ENCODE measurements at places on chromosomes 1 and 21.
A peak's percentile ranks its signal among the peaks of the same experiment; 100 is the strongest.

DNA sequence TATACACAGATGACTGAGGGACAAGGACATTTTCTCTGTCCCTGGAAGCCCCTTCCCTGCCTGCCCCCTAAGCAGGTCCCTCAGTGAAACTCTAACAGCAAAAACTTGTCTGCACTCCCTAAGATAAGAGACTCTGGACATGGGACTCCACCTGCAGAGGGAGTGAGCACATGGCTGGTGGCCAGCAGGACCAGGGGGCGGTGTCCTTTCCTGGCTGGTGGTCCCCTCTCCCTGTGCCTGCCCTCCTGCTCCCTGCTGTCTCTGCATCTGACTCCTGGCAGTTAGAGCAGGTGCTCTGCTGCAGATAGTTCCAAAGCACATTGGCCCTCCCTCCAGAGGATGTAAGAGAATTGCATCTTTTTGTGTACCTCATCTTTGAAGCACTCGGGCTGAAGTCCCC lies 215.5 kb downstream of the GRIK3 start:
- no peak for DNase-seq

DNA sequence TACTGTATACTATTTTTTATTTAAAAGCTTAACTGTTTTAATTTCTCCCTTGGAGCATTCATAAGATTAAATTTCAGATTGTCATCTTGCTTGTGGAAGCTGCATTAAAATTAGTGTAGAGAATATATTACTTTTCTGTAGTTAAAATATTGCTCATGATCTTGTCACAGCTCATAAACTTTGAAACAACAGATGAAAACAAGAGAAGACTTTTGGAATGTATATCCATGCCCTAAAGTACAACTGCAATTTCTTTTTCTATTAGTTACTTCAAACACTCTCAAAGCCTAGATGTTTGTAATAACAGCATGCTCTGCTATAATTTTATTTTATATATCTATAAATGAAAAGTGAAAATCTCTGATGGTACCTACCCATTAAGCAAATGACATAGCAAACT lies 155.9 kb downstream of the COL11A1 start:
- no peak for DNase-seq

DNA sequence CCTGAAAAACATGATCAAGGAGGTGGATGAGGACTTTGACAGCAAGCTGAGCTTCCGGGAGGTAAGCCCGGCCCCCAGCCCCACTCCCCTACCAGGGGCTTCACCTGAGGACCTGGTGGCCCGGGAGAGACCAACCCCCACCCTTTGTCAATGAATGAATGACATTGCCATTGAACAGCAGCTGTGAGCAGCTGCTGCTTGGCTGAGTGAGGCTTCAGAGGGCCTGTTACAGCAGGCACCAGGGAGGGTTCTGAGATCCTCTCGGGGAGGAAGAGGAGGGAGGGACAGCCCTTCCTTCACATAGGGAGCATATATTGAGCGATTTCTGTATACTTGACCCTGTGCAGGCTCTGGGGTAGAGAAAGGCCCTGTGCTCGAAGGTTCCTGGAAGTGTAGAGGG lies 12.3 kb upstream of the CTRC start:
- DNase-seq, result no peak

GRCh38 chr1:42479621-42480020 lies 16.5 kb downstream of the CCDC30 start:
- no peak for DNase-seq

DNA sequence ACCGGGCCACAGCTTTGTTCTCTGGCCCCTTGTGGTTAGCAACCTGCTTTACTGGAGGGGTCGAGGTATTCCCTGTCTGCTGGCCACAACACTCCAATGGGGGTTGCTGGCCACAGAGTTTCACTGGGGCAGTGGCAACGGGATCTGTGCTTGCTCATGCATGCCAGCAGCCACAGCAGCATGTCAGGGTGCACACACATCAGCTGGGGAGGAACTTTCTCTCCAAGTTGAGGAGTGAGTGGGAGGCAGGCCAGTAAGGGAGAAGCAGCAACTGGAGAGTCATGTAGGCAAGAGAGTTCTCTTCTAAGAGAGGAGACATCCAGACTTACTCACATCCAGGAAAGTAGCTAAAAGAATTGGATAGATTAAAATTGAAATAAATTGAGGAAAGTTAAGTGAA lies 38.0 kb downstream of the SAMD13 start:
- DNase-seq, result no peak

DNA sequence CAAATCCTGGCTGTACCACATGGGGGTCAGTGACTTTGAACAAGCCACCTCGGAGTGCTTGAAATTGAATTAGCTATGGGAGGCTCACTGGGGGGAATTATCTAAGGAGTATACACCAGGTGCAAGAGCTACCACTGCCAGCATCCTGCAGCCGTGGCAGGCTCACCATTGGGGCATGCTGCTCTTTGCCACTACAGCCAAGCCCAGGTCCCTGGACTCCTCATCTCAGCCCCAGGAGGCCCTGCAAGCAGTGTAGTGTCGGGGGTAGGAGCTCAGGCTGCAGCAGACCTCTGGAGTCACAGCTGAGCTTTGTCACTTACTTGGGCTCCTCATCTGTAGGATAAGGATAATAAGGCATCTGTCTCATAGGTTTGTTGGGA lies 35.3 kb downstream of the ACOT11 start:
- DNase-seq, result no peak

GRCh38 chr1:171173069-171173468 lies 12.0 kb upstream of the FMO2 start:
- no peak for DNase-seq

DNA sequence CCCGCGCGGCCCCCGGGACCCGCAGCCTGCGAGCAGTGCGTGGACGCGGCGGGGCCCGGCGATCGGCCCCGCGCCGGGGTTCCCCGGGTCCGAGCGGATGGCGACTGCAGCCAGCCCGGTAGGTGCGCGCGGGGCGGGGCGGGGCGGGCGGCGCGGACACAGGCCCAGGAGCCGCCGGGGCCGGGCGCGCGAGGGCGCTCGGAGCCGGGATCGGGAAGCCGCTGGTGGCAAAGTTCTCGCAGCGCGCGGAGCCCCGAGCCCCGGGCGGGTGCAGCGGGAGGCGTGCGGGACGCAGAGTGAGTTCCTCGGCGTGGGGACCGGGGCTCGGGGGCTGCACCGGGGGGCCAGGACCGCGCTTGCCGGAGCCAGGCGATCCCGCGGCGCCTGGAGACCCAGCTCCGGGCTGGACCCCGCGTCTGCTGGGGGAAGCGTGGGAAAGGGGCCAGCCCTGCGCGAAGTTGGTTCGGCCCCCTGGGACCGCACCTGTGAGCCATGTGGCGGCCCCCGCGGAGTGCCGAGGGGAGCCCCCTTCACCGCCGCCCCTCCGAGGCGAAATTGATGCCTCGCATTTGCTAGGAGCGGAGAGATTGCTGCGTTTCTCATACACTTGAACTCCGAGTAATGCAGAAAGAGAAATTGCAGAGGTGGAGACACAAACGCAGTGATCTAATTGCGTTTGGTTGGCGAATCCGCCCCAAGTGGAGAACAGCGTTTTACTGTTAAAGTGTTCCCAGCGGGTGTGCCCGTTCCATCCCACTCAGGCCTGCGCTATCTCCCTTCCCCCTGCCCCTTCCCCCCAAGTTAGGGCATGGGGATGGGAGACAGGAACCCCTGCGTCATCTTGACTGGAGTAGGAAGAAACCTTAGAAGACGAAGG lies 228.9 kb upstream of the TMEM51 start:
- DNase-seq, result peak; percentile 68

DNA sequence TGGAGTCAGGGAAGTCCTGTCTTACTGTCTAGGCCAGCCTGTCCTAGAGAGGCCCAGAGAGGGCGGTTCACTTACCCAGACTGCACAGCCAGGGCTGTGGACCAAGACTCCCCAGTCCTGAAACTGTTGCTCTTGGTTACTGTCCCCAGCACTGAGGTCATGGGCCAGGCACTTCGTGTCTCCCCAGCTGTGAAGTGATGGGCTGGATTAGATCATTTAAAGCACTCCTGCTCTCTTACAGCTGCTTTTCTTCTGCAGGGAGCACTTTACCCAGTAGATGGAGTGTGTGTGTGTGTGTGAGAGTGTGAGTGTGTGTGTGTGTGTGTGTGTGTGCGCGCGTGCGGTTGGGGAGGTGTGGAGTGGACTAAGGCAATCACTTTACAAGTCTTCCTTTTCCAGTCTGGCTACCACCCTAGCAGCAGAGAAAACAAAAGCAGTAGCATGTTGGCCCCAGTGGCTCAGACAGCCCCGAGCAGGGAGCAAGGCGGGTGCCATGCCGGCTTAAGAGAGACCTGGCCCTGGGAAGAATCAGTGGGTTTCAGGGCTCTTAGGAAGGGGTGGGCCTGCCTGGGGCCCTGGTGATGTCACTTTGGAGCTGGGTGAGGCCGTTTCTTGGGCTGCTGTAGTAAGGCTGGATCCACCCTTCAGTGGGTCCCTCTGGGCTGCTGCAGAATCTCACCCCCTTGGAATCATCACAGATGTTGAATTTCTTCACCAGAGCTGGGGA lies 2.4 kb downstream of the SPSB1 start:
- DNase-seq, result peak; percentile 80

DNA sequence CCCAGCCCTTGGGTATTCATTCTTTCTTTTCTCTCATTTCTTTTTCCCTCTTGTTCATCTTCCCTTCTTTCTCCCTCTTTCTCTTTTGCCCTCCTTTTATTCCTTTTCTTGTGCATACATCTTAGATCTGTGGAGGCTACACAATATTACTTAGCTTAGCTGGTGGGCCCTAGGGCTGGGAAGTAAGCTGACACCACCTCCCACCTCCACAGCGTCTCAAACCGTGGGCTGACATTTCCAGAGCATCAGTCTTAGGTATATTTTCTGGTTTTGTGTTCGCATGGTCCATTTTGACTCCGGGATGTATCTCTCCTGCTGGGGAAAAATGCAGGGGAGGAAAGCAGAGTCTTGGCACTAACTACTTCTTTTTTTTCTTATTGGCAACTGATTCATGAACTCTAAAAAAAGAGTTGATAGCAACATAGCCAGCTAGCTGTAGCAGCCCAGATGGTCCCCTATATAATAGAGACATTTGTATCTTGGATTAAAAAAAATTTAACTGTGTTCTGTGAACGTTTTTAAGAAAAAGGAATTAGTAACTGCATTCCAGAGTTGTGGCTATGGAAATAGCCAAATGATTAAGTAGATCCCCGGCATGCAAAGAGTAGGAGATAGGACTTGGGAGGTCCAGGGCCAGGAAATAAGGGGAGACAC lies 15.5 kb downstream of the CNIH3 start:
- DNase-seq, result no peak

GRCh38 chr1:38487396-38487795 lies 372.2 kb downstream of the RRAGC start:
- DNase-seq, result no peak

DNA sequence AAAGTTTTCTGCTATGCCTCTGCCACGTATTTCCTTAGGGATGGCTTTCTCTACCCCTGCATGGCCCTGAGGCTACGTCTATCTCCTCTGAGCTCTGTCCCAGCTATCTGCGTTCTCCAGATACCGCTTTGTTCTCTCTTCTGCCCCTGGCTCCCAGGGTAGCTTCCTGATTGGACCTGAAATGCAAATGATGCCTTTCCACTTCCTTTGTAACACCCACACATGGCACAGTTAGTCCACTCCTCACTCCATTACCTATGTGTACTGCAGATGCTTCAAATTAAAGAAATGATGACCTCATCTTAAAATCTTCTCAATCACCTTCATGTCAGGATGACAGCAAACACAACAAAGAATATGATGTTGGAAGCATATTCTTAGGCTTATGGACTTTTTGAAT lies 138.6 kb upstream of the POGK start:
- no peak for DNase-seq

DNA sequence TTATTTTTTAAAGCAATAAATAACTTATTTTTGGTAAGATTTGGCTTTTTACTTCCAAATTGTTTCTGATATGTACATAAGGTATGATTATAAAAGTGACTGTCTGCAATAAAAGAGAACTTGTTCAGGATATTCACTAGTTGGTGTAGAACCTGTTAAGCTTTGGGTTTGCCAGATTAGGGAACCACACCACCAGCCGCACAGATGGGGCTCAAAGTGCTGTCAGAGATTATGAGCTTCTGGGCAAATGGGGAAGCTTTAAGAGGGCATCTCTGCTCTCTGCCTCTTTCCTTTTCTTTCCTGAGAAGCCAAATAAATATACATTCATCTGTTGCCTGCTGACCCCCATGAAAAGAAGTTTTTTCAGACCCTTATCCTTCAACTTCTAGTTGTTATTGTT lies 25.4 kb downstream of the IVNS1ABP start:
- DNase-seq, result no peak

- DNase-seq, result no peak
These were observed 149.4 kb downstream of the TRABD2B start for GRCh38 chr1:47847763-47848162.

DNA sequence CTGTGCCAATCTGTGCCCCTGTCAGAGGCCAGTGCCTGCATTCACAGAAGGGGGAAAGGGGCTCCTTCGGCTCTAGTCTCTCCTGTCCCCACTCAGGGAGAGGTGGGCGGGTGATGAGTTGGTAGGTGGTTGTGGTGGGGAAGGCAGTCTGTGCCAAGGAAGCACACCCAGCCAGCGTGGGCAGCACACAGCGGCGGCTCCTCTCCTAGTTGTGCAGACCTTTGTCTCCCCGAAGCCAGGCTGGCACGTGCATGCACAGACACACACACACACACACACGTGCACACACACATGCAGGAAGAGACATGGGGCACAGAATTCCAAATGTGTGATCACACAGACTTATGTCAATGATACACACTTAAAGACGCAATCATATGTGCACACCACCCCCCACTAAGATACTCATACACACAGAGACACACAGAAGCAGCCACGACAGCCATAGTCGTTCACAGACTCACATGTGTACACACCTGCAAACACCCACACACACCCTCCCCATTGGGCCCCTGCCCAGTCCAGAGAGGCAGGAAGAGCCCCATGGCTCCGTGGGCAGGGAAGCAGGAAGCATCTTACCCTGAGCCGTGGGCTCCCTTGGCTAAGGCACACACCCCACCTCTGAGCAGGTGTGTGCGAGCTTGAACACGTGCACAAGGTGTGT lies 16.4 kb downstream of the RIMS3 start:
- DNase-seq, result no peak

DNA sequence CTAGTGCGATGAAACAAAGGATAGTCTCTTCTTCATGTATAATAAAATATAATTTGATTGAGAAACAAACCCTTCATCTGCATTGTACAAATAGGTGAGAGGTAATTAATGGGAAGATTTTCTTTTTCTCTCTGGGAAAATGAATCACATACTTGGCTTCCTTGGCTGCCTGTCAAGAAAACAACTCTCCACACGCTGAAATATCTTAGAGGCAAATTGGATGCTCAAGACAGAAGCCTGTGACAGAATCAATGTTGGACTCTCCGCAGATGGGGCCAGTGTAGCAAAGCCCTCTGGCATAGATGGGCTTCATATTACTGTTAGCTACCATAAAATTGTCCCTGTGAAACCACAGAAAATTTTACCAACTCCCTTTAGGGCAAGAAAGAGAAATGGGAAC lies 186.6 kb downstream of the GRIK1 start:
- DNase-seq, result no peak

GRCh38 chr1:76511558-76512179 lies 355.6 kb upstream of the ST6GALNAC5 start:
- no peak for DNase-seq

GRCh38 chr1:87336623-87337067 lies 8.0 kb downstream of the LMO4 start:
- DNase-seq, result no peak

GRCh38 chr1:154620751-154621150 lies 12.8 kb upstream of the ADAR start:
- no peak for DNase-seq

- DNase-seq, result peak; percentile 95
These were observed 16.5 kb downstream of the STK40 start for GRCh38 chr1:36369061-36369861.

- DNase-seq, result peak; percentile 83
These were observed 53.0 kb upstream of the DESI2 start for GRCh38 chr1:244599937-244600350.

Data from activated CD4-positive, alpha-beta T cell treated with anti-CD3 and anti-CD28 coated beads, Interleukin-2, amount 10 ng/mL, durations not matched to agents 24 days and 14 days (primary cell).